Amygdala (tissue), 56 donors: ENCODE measurements at places on chromosomes 1 and 21.

DNA sequence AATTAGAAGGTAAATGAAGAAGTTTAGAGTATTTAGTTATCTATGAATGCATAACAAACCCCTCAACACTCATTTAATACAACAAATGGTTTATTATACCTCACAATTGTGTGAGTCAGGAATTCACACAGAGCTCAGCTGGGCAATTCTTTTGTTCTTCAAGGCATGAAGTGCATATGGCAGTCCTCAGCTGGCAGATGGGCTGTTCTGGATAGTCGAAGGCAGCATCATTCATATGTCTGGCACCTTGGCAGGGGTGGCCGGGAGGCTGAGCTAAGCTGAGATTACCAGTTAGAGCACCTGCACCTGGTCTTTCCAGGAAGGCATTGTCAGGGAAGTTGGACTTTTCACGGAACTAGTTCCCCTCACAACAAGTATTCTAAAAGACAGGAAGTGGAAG lies 286.2 kb upstream of the DUSP10 start:
- DNase-seq: no peak

GRCh38 chr1:178006043-178006442 lies 36.2 kb upstream of the SEC16B start:
- DNase-seq: no peak

DNA sequence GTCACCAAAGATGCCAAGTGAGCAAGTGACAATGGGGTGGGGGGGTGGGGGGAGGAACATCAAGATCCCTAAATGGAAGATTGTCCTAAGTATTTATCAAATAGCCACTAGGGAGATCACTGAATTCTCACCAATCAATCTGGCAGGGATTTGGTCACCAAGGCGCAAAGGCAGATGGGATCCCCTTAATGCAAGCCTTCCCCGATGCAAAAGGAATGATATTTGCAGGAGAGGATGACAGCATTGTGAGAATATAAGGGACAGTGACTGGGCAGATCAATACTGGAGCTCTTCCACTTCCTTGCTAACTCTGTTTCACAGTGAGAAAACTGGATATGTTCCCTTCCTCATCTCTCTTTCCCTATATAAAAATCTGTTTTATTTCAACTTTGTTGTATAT lies 40.9 kb downstream of the DUSP10 start:
- no peak for DNase-seq

- DNase-seq: peak; percentile 62
Observed at GRCh38 chr1:156813750-156814570, 2.7 kb downstream of the SH2D2A start.

DNA sequence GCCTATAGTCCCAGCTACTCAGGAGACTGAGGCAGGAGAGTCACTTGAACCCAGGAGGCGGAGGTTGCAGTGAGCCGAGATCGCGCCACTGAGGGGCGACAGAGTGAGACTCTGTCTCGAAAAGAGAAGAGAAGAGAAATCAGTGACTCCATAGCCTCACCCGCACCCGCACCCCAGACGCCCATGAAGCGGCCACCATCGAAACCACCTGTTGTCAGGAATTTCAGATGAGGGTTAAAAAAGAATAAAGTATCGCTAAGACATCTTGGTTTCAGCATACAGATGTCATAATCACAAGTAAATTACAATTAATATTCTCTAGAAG lies 47.4 kb downstream of the NPHP4 start:
- DNase-seq: no peak

DNA sequence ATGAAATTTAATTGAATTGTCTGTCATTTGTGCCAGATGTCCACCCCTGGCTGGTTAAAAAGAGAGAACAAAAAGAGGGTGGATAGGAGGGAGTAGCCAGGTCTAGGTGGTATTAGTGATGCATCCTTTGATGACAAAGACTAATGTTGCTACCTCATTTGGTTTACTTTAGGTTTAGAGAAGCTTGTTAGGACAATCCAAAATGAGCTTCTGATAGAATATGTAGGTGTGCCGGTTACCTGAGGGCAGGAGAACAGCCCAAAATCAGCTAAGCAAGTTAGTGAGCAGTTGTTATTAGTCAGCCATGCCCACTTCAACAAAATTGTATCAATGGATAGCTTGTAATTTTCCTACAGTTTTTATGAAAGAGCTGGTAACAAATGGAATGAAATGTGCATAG lies 61.4 kb upstream of the PTGS2 start:
- no peak for DNase-seq

- DNase-seq: no peak
Observed at GRCh38 chr1:14140831-14141401, 440.9 kb downstream of the PRDM2 start.

- DNase-seq: no peak
Observed at GRCh38 chr1:229672246-229672645, 46.2 kb downstream of the URB2 start.

- DNase-seq: no peak
Observed at GRCh38 chr1:24803987-24804530, 58.8 kb downstream of the CLIC4 start.

- DNase-seq: no peak
Observed at GRCh38 chr1:230399321-230400006, 26.7 kb downstream of the PGBD5 start.

DNA sequence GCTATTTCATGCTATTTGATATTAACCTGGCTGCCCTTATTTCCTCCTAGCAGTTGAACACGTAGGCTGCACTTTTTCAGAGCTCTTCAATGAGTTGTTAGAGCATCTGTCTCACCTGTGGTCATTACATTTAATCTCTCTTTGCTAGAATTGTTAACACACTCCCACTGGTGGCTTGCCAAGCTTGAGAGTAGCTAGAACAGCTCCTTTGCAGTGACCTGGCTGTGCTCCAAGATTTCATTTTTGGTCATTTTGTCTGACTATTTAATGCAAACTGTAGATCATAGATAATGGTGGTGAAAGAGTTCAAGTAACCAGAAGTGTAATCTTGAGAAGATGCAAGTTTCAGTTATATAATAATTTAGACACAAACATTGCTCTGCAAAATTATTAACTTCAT lies 105.6 kb downstream of the LRRC7 start:
- no peak for DNase-seq

DNA sequence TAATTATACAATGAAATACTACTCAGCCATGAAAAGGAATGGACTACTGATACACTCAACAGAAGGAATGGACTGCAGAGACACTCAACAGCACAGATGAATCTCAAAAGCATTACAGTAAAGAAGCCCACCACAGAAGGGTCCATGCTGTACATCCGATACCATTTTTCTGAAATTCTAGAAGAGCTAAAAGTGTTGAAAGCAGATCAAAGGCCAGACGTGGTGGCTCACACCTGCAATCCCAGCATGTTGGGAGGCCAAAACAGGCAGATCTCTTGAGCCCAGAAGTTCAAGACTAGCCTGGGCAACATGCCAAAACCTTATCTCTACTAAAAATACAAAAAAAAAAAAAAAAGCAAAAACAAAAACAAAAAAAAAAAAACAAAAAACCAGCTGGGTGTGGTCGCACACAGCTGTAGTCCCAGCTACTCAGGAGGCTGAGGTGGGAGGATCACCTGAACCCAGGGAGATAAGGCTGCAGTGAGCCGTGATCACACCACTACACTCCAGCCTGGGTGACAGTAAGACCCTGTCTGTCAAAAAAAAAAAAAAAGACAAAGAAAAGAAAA lies 15.5 kb downstream of the PPP1R15B start:
- DNase-seq: no peak

DNA sequence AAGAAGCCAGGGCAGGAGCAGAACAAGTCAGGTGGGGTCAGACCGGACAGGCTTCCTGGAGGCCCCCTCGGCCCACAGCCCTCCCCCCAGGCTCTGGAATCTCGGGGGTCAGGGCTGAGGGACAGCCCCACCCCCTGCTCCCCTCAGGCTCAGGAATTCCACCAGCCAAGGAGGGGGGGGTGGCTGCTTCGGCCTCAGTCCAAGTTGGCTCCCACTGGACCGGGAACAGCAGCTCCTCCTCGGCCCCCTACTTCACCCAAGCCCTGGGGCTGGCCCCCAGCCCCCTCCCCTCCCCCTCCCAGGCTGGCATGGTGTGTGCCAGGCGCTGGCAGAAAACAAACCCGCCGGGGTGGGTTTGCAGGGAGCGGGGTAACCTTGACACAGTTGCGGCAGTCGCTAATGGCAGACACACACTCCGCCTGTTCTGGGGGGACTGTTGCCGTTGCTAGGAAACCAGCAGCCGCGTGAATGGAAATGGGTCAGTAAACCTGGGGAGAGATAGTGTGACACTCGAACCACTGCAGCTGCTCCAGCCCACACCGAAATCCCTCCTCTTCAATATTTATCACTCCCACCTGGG lies 32.4 kb downstream of the AHDC1 start:
- no peak for DNase-seq

DNA sequence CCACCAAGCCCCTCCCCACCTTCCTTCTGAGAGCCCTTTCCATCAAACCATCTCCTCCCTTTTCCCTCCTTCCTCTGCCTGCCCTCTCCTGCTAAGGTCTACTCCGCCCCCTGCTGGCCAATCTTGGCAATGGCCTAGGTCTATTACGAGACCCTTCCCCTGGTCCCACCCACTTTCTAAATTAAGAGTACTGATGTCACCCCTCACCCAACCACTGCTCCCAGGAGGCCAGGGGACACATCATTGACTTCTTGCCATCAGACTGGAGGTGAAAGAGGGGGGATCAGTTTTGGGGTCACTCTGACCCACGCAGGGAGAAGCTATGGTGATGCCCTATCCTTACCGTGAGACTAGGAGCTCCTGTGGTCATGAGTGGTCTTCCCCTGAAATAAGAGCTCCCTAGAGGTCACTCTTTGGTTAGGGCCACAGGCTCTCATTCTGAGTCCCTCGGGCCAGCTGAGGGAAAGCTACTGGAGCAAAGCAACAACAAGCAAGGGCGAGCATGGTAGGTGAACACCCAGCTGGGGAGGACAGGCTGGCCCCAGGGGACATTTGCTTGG lies 34.6 kb upstream of the S100A7 start:
- no peak for DNase-seq

DNA sequence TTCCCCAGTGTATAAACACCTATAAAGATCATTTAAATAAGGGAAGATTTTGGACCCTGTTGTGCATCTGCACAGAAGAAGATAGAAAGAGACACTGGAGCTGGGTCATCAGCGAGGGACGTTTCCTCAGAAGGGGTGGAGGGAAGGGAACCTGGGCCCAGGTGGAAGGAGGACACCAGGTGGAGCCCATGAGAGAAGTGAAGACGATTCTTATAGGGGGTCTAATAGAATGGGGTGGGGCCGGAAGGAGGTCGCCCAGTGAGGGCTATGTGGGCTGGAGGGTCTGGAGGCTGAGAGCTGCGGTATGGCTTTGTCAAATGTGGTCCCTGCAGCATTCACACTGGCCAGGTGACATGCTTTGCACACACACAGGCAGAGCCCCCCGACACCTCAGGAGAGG lies 13.7 kb downstream of the KIRREL1 start:
- no peak for DNase-seq

GRCh38 chr1:45326627-45327623 lies at the start of gene HPDL:
Gene HPDL, plus strand, starts transcription at chr1:45326895. Its CDS starts 254 bp downstream, at chr1:45327149.
- DNase-seq: peak; percentile 77

DNA sequence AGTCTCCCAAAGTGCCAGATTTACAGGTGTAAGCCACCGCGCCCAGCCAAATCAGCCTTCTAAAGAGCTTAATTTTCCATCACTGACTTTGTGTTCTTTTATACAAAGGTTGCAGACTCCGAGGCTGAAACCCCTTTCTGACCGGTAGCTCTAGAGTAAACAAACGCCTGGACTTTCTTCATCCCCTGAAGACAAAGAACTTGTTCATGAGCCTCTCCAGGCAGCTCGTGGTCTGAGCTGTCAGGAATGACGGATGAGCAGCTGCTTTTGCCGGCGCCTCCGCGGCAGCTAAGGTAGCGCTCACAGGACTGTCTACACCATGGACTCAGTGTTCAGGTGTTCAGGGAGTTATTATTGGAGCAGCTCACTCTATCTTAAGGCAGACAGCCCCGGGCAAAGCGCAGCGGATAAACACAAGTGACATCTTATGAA lies 128.5 kb upstream of the ERRFI1 start:
- no peak for DNase-seq

DNA sequence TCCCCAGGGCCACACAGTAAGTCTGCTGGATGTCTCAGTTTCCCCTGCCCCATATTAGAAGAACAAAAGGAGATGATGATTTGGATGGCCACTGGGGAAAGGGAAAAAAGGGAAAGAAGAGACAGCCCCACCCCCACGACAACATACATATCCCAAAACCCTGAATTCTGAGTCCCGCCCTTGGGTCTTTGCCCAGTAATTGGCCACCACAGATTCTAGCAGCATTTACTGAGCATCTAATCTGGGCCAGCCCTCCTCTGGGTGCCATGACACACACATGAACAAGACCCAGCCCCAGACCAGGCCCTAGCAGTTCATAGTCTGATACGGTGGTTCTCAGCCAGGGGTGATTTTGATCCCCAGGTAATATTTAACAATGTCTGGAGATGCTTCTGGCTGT lies 5.2 kb upstream of the TTC4 start:
- no peak for DNase-seq

- no peak for DNase-seq
Observed at GRCh38 chr1:2584686-2585317, 1.8 kb upstream of the PRXL2B start.

DNA sequence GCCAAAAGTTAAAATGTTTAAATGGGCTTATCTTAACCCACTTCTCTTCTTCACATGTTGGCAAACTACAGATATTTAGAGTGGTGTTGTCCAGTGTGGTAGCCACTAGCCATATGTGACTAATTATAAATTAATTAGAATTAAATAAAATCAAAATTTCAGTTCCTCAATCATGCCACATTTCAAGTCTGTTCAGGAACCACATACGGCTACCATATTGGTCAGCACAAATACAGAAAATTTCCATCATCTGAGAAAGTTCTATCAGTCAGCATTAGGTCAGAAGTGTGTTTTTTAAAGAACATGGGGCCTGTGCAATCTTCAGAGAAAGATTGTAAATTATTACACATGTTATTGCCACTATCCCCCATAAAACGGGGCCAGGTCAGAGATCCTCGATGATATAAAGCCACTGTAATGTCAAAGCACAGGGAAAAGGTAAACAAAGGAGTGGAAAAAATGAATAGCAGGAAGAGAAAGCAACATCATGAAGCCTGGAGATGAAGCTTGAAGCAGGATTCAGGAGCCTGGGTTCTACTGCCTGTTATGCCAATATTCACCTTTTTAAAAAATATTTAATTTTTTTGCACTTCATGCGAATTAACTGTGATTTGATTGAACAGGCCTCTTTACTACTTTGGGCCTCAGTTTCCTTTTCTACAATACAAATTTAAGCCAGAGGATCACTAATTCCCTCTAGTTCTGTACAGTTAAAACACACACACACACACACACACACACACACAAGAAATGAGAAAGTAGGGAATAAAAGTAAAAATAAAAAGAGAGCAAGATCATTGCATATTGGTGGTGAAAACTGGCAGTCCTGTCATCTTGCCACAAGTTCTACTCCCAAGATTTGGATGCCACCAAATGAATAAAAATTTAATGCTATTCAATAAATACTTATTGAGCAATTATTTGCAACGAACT lies 2.3 kb downstream of the RSBN1 start:
- no peak for DNase-seq

GRCh38 chr1:86950712-86951419 lies 36.4 kb downstream of the HS2ST1 start:
- DNase-seq: no peak
